Mucosa of descending colon (tissue), 3 donors: ENCODE measurements at places on chromosomes 11 and 22.

DNA sequence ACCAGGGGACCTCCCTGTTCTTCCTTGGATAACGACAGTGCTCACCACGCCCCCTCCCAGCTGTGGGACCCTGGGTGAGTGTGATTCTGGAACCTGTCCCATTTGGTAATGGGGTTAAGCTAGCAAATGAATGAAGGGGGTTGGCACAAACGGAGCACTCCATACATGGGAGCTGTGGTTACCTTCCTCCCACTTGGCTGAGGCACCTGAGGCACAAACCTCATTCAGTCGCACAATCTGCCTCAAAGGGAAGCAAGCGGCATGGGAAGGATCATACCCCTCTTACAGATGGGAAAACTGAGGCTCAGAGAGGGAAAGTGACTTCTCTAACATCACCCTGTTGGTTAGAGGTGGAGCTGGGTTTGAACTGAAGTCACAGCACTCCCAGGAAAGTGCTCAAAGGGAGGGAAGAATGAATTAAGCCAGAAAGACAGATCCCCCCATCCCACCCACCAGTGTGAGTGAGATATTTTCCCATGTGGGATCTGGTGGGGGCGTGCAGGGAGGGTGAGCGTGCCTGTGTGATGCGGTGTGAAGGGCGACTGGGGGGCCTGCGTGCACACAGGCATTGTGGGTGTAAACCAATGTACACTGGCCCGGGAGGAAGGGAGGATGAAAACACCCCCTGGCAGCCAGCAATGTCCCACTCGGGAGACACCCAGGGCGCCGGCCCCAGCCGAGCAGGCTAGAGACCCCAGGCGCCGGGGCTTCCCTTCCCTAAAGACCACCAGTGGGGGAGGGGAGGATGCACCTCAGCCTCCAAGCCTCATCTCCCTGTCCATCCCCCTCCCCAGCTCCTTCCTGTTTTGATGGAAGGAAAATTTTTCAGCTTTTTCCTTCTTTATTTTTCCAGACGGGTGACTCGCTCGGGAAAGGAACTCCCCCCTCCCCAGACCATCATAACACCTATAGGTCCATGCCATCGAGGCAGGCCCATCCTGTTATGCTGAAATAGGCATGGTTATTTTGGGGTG is 8.0 kb upstream of the PDGFB start:
- no peak for DNase-seq

DNA sequence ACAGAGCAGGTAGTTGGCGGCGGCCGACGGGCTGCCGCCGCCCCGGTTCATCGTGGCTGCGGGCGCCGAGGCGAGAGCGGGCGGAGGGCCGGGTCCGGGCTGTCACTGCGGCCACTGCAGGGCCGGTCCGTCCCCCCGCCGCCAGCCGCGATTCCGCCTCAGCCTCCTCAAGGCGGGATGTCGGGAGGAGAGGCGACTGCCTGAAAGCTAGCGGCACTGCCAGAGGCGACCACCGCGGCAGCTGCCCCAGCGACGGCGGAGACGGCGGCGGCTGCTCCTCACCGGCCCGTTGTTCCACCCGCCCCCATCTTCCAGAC is 234 bp downstream of the SESN3 start:
- DNase-seq = no peak

GRCh38 chr22:25357606-25358420 is 138.4 kb downstream of the CRYBB2 start:
- DNase-seq = no peak

DNA sequence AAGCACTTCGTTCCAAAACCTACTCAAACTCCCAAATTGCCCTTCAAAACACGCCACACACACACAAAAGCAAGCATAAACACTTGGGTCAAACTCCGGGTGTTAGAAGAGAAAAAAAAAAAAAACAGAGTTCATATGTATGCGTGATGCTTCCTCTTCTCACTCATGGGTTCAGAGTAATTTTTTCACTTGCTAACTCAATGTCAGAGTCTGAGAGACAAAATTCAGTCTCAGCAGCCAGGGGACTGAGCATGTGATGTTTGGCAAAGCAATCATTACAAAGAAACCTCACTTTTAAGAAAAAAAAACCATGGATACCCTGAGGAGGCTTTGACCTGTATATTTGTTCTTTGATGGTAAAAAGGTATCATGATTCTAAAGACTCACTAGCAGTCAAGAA is 461.7 kb downstream of the NTM start:
- DNase-seq = no peak

DNA sequence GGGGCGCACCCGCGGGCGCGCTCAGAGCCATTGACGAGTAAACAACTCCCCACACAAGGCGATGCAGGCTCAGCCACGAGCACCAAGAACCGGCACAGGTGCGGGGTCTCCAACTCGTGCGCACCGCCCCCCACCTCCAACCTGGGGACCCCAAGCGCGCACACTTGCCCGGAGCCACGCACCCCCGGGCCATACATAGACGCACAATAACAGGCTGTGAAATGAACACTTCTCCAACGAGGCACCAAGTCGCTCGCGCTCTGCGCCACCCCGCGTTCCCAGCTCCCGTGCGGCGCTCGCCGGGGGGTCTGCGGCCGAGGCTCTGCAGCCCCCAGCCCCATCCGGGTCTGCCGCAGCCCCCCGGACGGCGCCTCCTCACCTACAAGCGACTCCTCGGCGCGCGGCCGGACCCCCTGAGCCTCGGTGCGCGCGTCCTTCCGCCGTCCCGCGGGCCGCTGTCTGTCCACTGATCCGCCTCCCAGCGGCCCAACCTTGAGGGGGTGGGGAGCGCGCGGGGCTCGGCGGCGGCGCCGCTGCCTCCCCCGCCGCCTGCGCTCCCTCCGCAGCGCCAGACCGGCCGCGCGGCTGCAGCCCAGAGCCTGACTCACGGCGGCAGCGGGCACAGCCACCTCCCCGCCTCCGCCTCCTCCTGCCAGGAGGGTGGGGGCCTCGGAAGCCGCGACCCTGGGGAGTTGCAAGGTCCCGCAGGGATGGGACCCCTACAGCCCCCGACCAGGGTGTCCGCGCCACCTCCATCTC is 1.6 kb downstream of the IFITM10 start:
- DNase-seq = no peak

- peak; percentile 22 for DNase-seq
Measured at GRCh38 chr22:38097557-38098409, 12.7 kb downstream of the BAIAP2L2 start.

- DNase-seq = no peak
Measured at GRCh38 chr11:130452176-130452575, 3.7 kb downstream of the ADAMTS15 start.

DNA sequence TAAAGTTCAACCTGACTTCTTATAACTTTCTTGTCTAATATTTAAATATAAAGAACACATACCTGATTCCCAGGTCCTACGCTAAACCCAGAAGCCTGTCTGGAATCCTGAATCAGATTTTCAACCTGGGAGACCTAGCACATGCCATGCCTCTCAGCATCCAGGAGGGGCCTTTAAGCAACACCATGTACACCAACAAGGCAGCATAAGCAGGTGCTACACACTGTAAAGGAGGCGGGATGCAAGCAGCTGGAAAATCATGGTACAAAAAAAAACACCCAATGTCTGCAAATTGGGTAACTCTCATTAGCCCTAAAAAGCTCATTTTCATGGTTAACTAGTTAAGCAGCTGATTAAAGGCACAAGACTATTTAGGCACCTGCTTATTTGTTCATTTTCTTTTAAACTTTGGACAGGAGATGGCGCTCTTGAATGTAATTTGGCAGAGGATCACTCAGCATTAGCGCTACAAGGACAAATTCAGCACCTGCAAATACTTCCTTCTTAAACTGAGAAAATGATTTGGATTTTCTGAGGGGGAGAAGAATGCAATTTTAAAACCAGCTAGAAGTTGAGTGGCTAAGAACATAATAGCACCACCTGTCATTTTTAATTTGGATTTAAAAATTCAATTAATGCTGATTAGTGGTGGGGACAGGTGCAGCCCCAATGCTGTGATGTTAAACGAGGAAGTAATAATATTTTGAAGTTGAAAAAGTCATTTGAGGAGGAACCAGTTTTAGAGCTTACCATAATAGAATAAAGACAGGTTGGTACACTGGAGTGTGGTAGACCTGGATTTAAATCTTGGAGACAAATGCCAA is 104.0 kb downstream of the FAR1 start:
- no peak for DNase-seq

DNA sequence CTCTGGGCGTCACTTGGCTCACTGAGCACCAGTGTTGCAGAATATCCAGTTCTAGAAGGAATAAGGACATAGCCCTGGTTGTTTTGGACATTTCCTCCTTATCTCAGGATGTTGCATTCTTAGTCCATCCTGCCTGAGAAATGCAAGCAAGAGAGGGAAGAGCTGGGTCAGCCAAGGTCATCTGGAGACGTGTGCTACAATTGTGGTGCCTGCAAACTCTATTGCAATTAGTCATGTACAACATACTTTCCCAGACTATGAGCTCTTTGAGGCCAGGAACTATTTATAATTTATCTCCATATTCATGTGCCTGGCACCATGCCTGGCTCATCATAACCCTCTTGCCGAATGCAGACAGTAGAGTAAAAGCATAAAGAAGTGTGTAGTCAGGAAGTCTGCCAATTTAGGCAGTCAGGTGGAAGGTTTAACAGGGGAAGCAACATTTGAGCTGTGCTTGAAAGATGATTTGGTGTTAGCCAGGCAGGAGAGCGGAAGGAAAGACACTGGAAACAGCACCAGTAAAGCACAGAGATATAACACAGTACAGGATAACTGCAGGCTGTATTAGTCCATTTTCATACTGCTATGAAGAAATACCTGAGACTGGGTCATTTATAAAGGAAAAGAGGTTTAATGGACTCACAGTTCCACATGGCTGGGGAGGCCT is 129.4 kb upstream of the PAX6 start:
- no peak for DNase-seq

- no peak for DNase-seq
Measured at GRCh38 chr22:29320546-29320945, 5.0 kb upstream of the RASL10A start.

DNA sequence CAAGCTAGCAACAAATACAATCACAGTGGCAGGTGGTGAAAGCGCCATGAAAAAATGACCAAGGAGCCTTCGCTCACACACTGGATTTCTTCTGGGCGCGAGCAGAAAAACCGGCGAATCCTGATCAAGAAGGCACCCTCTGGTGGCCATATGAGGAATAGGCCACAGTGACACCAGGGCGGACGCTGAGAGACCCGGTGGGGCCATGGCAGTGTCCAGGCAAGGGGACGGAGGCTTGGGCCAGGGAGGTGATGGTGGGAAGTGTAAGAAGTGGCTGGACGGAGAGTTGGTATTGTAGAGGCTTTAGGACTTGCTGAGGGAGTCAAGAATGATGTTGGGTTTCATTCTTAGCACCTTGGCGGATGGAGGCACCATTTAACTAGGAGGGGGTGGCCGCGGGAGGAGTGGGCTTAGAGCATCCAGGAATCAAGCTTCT is 16.9 kb upstream of the RAC2 start:
- DNase-seq = no peak

DNA sequence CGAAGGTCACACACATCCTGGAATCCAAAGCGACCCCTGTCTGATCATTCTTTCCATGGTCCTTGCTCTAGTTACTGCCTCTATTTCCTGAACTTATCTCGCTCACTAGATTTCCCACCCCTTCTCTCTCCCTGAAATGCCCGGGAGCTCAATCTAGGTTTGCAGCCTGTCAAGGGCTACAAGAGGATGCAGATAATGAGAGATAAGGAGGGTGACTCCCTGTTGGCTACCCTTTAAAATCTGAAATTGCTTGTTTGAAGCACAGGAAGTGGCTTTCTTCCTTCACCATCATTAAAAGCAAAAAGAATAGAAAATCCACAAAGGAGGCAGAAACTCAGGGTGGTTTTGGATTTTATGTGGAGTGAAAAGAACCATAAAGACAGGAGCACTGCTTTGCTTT is 13.0 kb upstream of the FLI1 start:
- DNase-seq = no peak

- no peak for DNase-seq
Measured at GRCh38 chr11:17572359-17572690, 25.3 kb downstream of the OTOG start.

DNA sequence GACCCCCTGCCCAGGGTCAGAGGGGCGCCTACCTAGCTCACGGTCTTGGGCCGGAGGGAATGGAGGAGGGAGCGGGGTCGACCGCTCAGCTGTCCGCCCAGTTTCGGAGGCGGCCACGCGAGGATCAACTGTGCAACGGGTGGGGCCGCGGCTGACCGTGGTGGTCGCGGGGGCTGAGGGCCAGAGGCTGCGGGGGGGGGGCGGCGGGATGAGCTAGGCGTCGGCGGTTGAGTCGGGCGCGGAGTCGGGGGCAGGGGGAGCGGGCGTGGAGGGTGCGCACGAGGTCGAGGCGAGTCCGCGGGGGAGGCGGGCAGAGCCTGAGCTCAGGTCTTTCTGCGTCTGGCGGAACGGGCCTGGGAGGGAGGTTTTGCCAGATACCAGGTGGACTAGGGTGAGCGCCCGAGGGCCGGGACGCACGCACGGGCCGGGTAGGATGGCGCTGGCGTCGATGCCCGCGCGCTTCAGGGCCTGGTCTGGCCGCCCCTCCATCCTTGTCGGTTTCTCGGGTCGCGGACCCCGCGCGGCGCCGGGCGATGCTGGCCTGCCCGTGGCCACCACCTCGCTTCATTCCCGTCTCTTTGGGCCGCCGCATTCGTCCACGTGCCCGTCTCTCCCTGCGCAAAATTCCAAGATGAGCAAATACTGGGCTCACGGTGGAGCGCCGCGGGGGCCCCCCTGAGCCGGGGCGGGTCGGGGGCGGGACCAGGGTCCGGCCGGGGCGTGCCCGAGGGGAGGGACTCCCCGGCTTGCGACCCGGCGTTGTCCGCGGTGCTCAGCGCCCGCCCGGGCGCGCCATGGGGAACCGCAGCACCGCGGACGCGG is at the start of gene DRD4:
TSS of gene DRD4 (plus strand) at position 759 of the 822 bp plus-strand sequence. CDS start at position 795, 36 bp downstream.
- DNase-seq = peak; percentile 43

DNA sequence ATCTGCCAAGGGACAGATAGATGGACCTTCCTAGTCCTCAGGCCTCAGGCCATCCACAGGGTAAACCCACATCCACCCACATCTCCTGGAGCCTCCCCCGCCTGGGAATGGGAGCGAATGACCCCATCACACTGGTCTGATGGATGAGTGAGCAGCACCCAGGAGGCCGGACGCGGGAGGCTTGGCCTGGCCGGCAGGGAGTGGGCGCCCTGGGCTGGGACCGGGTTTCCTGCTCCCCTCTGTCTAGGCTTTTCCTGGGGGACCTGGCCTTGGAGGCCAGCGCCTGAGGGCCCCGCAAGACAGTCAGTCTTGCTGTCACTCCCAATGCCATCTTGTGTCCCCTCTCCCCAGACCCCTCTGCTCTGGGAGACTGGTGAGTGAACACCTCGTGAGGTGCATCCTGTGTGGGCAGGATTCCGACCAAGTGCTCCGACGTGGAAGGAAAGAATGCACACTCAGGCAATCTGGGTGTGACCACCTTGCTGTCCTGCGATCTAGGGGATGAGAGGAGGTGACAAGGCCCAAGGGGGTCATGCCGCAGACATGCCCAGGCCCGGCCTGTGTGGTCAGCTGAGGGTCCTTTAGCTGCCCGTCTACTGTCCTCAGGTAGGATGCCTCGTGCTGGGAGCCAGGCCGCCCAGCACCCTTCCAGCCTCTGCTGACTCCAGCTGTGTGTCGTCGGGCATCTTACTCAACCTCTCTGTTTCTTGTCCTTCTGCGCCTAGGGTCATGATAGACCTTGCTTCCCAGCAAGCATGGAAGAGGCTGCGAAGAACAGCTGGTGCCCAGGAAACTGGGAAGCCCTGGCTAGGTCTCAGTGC is 26.5 kb upstream of the WNT7B start:
- DNase-seq = peak; percentile 27

GRCh38 chr11:134662629-134663360 is 250.8 kb upstream of the B3GAT1 start:
- DNase-seq = no peak
